ENCODE measurements at places on chromosomes 12 and 14.
A peak's percentile ranks its signal among the peaks of the same experiment; 100 is the strongest.

GRCh38 chr12:101858361-101858760, 19.0 kb upstream of the DRAM1 start:
- no peak for DNase-seq

- peak; percentile 99 for DNase-seq
Observed at GRCh38 chr12:1474041-1474573, 120.3 kb downstream of the FBXL14 start.

DNA sequence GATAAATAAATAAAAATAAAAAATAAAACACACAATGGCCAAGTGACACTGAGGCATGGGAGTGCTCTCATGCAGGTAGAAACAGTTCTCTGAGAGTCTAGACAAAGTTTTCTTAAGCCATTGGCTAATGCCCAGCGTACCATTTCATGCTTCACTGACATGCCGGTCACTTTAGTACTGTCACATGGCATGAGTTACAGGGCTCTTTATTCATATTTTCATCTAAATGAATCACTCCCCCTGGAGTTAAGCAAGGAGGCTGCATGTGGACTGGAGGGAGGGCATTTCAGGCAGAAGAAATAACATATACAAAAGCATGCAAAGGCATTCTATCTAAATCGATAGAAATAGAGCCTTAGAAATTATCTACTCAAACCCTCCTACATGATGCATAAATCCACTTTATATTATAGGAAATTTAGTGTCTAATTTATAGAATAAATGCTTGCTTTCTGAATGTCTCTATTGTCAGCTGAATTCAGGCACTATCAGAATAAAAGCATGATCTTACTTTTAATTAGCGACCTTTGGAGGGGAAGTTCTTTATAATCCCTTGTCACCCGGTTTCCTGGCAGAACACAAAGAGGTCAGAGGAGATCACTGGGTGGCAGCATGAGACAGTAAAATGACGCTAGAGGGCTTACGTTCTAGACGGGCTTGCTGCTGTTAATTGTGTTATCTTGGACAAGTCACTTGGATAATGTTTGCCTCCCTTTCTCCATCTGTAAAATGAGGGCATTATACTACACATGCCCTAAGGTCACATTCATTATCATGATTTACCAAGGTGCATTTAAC, 17.5 kb downstream of the DYRK4 start:
- no peak for DNase-seq

DNA sequence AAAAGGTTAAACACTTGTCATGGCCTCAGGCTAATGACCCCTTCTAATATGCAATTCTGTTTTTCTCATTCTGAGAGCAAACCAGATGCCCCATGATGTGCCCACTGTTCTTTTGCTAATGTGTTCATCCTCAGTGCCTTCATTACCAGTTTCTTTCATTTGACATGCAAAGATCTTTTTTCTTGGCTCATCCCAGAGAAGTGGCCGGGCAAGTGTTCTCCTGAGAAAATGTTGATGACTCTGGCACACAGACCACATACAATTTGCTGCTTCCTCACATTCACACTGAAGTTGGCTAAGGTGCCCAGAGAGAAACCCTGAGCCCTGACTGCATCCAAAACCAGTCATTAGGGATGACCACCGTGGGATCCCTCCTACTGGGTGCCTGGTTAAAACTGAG, 833.3 kb downstream of the DIO2 start:
- no peak for DNase-seq

- no peak for DNase-seq
Observed at GRCh38 chr12:132478433-132478803, 11.5 kb upstream of the FBRSL1 start.

DNA sequence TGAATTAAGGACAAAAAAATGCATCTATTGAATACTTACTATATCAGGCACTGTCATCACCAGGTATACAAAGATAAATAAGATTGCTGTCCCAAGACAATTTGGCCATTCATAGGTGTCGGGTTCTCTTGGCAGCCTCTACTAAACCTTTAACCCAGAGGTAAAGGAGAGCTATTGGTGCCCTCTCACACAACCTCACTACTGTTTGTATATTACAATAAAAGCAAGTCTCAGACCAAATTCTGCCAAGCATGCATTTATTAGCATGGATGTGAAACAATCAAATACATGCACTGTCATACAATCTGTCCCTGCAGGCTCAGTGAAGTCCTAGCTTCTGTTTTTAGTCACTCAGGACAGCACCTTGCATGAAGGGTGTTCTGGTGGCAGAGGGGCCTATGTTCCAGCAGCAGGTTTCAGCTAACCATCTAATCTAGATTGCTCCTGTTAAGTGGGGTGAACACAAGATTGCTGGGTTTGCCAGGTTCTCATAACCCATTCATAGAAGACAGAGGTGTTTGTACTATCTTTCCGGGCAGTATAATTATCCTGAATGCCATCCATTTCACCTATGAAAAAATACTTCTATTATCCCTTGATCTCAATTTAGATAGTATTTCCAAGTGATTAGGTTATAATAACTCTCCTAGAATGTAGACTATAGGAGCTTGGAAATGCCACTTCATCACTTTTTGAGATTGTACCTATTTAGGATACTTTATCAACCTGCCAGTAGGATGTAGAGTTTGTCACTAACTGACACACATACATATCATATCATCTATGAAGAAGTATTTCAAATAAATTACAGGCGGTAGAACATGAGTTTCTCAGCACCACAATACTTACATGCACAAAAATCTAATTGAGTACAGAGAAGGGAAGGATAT, 254.0 kb upstream of the KRR1 start:
- no peak for DNase-seq

DNA sequence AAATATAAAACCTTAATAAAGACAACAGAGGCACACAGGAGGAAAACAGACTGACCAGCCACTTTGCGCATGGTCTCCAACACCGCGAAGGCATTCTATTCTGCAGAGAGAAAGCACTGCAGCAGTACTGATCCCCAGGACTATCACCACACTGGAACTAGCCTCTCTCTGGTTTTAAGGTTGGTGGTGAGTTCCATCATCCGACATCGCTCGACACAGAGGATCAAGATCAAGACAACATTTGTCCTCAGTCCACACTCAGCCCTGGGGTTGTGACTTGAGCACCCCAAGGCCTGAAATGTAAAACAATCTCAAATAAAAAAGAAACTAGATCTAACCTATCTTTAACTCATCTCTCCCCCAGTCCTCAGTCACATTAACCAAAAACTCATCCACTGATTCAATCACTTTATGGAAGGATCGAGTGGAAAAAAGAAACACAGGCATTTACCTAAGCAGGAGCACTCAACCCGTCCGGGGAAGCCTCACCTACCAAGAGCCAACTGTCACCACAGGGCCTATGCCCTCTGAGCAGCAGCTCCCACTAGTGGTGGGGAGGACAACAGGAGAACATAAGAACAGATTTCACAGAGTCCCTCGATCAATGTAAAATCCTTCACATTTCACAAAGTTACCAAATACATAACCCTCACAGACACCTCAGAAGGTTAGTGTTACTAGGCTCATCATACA, 17.7 kb downstream of the STXBP6 start:
- no peak for DNase-seq

DNA sequence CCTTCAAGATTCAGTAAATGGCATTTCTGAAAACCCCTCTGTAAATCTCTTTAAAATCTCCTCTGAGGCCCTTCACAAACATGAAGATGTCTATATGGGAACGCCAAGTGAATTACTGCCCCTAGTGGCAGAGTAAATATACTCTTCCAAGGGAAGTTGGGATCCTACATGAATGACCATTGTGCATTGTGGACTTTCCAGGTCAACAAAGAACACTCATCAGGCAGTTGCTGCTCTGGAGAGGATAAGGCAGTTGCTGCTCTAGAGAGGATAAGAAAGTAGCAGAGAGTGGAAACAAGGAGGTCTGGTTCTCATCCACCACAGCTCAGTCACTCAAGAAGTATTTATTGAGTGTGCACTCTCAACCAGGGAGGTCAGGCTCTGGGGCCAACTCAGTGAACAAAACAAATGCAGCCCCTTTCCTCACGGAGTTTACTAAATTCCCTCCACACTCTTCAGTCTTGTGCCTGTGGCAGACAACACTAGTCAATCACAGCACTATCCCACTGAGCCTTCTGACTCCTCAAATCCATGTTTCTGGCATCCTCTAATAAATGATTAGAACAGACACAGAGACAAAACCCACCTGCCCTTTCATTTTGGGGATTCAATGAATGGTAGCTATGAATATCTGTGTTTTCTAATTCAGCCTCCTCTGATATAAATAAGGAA, 52.9 kb downstream of the SVOP start:
- no peak for DNase-seq

- DNase-seq, result no peak
Observed at GRCh38 chr12:86367137-86367536, 110.9 kb upstream of the MGAT4C start.

- DNase-seq, result peak; percentile 38
Observed at GRCh38 chr14:75339059-75339458, 60.4 kb downstream of the FOS start.

GRCh38 chr12:50314636-50315312, 31.5 kb upstream of the LIMA1 start:
- DNase-seq, result peak; percentile 30

- no peak for DNase-seq
Observed at GRCh38 chr12:55499231-55499630, 7.1 kb downstream of the OR6C68 start.

- peak; percentile 30 for DNase-seq
Observed at GRCh38 chr14:37566811-37567371, 28.2 kb downstream of the FOXA1 start.

DNA sequence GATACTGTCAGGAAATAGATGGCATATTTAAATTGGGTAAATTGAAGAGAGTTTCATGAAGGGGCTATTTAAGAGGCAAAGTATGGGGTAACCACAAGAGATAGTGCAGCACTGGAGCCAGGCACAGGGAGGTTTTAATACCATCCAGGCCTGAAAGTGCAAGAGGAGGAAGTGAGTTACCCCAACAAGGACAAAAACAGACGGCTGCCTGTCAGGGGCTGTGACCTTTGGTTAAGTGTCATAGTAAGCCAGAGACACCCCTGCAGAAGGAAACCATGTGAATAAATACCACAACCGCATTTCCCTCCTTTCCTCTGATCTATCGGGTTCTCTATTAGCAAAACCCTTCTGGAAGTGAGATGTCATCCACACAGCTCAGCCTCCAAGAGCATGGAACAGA, 122.0 kb upstream of the DHRS4 start:
- DNase-seq, result no peak

- no peak for DNase-seq
Observed at GRCh38 chr12:54161481-54162437, 27.0 kb downstream of the SMUG1 start.

GRCh38 chr14:42112108-42112507, 505.4 kb downstream of the LRFN5 start:
- peak; percentile 49 for DNase-seq

DNA sequence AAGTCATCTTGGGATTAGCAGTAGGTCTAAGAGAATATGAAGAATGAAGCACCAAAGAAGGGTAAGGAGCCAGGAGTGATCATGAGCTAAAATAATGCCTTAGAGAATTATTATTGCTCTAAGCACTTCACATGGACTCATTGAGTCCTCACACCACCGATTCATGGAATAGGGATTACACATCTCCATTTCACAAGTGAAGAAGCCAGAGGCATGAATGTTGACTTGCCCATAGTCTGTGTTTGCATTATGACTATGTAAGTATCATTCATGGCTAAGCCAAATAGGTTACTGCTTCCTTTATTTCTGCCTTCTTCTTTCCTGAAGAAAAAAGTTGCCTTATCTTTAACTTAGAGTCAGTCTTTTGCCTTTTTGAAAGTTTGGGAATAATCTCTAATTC, 99.3 kb upstream of the NEDD1 start:
- DNase-seq, result no peak

DNA sequence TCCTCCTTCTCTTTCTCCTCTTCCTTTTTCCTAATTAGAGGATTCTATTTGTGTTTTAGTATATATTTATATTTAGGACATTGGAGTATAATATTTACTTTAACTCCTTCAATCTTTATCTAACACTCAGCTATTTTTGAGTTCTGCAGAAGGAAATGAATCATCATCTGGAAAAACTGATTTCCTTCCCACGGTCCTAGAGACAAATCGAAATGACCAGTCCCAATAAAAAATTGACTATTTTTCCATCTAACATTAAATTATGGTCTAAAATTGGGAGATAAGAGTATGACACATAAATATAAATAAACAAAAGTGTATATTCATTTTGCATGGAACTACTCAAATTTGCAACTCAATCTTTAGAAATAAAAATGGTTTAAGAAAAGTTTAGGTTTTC, 167.4 kb downstream of the TMTC3 start:
- peak; percentile 71 for DNase-seq

DNA sequence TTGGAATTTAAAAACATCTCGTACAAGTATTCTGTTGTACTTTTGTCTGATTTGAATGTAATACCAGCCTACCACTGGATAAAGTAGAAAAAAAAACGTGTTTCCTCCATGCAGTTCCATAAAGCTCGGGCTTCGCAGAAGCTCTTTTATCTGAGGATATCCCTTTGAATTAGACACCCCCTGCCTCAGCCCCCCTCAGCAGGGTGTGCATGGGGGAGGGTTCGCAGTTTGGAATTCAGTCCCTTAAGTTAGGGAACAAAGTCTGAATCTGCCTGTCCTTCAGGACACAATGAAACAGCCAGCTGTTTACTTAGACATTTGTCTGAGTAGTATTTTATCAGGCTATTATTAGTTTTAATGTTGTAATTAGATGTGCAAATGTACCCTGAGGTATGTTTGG, 234.0 kb upstream of the CAND1 start:
- DNase-seq, result no peak

DNA sequence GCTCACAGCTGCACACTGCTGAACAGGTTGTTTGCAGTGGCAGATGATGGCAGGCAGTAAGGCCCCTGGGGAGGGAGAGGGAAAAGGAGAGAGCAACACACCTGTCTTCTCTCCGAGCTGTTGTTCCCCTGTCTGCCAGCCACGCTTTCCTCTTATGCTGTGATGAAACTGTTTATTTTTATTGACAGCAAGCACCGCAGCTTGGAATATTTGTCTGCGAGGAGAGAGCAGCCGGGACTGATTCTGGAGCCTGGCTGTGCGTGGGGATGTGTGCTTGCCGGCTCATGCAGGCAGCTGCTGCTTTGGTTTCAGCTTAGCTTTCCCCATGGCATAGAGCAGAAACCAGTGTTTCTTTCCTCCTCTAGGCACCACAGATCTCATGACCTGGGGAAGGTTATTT, 58.7 kb upstream of the KCNA5 start:
- DNase-seq, result no peak

Data from astrocyte (in vitro differentiated cells and primary cell).